Heart right ventricle (tissue), 16 donors: ENCODE measurements at places on chromosomes 4 and X. TPM values are rescaled to one million over a fixed set of nuclear protein-coding genes. Genes with fewer than 3 reads are reported as not detected.

DNA sequence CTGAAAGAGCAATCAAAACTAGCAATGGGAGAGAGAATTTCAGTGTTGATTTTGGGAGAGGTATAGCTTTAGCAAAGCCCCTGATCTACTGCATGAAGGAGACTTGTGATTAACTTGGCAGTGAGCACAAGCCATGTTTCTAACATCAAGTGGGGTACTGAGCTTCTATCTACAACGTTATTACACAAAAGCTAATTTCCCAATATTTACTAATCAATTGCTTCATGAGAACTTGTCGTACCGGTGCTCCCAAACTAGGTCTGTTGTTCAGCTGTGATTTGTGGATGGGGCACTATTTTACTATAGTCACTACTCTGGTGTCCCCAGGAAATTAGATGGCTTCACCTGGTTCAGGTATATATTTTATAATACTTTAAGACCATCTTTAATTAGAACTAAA, 16.2 kb downstream of the ANK2 start:
- no peak for DNase-seq

DNA sequence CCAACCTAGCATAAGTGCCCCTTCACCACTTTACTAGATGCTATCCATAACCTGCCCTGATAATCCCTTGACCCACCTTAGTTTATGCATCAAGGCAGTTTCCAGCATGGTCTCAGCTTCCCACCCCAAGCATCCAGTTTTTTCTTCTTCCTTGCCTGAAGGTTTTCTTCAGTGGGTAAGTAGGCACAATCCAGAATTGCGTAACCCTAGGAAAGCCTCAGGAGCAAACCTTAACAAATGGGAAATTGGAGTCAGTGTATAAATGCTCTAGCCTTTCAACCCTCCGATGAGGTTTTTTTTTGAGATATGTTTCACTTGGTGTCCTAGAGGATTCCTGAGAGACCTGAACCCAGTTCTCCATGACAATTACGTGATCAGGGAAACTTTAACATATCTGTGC, 614.0 kb upstream of the BOD1L1 start:
- no peak for DNase-seq

DNA sequence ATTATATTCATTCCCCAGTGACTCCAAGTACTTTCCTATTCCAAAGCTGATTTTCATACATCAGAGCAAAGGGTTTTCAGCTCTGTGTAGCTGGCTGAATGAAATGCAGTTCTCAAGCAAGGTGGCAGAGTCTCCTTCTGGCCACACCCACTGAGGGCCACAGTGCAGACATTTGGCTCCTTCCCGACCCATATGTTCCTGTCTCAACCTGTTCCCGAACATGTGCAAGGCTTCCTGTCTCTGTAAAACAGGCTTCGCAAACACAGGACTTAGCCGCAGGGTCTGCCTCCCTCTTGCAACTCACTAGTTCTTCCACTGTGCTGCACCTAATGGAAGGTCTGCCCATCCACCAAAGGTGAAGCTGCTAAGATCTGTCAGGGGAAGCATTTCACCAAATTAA, 249.2 kb downstream of the MID1IP1 start:
- DNase-seq: no peak

DNA sequence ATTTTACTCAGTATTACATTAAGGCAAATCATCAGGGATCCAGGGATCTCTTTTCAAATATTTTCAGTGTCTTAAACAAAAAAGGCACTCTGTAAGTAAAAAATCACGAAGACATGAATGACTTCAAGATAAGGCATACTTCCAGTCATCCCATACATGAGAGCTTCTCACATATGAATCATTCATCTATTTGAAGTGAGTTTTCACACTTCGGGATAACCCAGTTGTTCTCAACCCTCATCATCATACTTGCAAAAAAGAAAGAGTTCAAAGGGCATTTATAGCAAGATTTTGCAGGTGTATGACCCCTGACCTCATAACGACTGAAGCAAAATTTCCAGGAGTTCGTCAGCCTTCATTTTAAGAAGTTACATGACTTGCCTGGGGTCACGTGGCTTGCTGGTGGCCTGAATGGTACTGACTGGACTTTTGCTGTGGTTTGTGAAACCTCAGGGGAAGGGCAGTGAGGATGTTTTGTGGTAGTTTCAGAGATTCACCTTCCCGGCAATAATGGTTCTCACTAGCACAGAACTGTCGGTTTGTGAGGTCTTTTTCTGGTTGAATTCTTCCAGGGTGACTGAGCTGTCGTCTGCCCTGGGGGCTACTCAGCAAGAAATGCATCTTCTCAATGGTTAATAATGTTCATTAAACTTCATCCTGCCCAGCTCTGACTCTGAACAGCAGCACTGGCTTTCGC, 115.8 kb upstream of the SHISA3 start:
- DNase-seq: no peak

DNA sequence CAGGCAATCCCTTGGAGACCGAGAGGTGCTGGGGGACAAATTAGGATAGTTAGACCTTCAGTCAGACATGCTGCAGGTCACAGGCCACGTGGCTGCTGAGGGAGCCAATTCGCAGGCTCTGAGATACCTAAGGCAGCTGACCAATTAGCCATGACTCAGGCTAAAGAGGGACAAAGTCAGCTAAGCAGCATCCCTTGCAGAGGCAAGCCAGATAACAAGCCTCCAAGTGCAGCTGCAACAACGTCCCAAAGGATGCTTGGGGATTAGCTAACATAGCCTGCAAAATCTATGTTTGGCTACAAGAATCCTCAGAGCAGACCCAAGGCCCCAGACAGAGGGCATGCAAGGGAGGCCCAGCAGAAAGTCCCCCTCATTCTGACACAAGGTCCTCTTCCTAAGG, 93.5 kb downstream of the SEL1L3 start:
- DNase-seq: no peak

DNA sequence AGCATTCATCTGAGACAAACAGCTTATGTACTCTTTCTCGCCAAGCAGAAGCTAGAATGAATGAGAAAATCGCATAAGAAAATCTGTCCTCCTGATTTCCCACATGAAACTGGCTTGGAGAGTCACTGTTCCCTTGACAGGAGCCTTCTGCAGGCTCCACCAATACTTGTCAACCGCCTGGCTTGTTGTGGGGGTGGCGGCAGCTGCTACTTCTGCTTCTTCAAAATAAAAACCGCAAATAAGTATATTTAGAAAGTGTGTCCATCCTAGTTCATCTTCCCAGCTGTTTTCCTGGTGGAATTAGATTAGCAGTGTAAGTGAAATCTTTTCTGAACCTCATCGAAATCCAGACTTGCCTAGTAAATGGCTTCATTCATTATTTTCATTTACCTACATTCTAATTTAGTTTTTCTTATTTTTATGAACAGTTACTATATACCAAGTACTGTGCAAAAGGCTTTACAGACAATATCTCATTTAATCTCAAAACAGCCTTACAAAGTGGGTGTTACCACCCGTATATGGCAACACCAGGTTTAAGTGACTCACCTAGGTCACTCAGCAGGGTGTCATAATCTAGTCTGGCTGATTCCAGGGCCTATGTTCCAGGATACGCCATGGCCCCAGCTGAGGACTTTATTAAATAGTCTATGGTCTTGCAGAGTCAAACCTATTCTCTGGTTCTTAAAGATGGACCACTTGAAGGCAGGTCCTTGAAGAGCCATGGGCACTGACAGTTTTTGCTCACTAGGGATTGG, 104.6 kb upstream of the IGFBP7 start:
- DNase-seq: no peak

GRCh38 chr4:151048913-151049312, 33.8 kb upstream of the LRBA start:
- no peak for DNase-seq

- DNase-seq: no peak
These were observed 40.0 kb downstream of the MOSPD2 start for GRCh38 chrX:14913241-14913640.

GRCh38 chr4:161457311-161457710, 706.5 kb downstream of the FSTL5 start:
- no peak for DNase-seq

DNA sequence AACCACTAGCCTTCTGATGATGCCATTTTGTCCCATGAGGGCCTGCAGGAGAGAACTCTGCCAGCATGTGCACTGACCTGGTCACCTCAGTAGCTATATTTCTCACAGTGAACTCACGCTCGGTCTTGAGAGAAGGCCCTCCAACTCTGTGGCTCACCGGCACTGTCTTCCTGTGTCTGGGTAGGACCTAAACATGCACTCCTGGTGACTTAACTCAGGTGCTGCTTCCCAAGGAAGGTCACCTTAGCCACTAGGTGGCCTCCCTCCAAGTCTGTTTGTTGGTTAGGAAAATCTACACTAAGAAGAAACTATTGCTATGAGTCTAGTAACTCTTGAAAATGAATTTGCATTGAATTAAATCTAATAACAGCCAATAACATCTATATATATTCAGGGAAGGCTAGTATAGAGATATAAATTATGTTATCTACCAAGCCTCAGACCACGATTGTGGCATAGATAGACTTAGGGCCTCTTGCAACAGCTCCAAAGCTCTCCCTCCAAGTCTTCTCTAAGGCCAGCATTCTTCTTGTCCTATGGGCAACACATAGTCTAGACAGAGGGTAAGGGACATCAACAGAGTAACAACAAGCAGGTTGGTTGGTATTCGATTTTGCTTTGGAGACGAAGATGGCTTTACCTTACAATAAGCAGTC, 24.7 kb downstream of the TLR10 start:
- no peak for DNase-seq

Gene BEND2
- not detected for polyA plus RNA-seq

Gene NDNF
- polyA plus RNA-seq: 4.6 TPM

Gene ELMOD2
- polyA plus RNA-seq: 6.3 TPM

Gene MTM1
- polyA plus RNA-seq: 4.1 TPM

Gene CXCL3
- 1.1 TPM for polyA plus RNA-seq

Gene NIPAL1
- polyA plus RNA-seq: 0.59 TPM
